NCI-H1417 treated with DMSO at 0.1 percent for 48 hours (cell line): ENCODE measurements at places on chromosomes 3 and 15.

GRCh38 chr3:160804762-160805161 is 48.7 kb downstream of the PPM1L start:
- DNase-seq, result no peak

DNA sequence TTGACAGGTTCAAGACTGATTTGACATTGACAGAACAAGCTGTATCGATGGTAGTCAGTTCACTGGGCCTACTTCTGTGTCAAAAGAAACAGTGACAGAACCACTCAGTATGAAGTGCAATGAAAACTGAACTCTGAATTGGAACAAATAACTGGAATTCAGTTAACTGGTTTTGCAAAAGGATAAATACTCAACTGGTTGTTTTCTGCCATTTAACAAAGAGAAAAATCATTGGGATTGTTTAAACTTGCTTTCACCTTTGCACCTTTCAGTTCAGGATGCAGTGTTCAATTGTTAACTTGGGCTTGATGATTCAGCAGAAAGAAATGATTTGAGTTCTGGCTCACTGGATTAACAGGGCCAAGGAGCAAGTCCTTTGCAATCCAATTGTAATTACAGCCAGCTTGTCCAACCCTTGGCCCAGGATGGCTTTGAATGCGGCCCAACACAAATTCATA is 4.9 kb downstream of the BTD start:
- DNase-seq, result no peak

DNA sequence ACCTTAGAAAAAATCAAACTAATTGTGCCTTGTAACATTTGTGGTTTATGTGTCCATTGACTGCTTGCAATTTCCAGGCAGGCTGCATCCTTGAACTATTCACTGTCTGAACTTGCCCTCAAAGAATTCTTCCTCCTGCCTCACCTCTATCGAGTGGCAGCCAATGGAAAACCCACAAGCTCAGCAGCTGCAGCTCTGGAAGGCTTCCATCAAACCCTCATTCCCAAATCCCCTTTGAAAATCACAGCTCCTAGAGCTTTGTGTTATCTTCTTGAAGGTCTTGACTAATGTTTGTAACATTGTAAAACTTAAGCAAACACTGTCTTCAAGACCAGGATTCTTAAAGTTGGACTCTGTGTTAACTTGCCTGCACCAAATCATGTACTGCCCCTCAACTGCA is 81.1 kb downstream of the FILIP1L start:
- DNase-seq, result no peak

- DNase-seq, result no peak
Measured at GRCh38 chr3:22779737-22780136, 423.4 kb upstream of the UBE2E2 start.

GRCh38 chr3:84683493-84683892 is 275.3 kb upstream of the CADM2 start:
- DNase-seq, result no peak

- DNase-seq, result no peak
Measured at GRCh38 chr15:99331381-99331780, 80.1 kb downstream of the LRRC28 start.
